ENCODE measurements at places on chromosomes 13 and 19. TPM values are rescaled to one million over a fixed set of nuclear protein-coding genes. Genes with fewer than 3 reads are reported as not detected.

The FPR1 gene
- total RNA-seq = 16.6 TPM

The LACC1 gene
- total RNA-seq = 12.2 TPM

The ZNF536 gene
- total RNA-seq = 0.25 TPM

The TLE6 gene
- total RNA-seq = 3.7 TPM

DNA sequence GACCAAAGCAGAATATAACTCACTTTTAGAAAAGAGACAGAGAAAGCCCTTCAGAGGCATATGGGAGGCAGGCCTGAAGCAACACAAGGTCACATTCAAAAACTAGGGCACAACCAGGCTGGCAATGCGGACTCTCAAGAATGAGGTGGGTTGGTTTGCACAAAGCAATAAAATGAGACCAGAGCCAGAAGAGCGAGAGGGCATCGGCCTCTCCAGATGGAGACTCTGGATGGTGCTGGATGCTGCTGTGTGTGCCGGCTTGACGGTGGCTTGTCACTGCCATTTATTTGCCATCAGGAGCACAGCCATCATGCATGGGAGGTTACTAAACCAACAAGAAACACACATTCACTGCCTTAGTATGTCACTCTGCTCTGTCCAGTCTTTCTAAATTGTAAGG lies 649.4 kb downstream of the DIAPH3 start:
- no peak for DNase-seq

- DNase-seq = no peak
These were observed 4.5 kb downstream of the GNG8 start for GRCh38 chr19:46631481-46631880.
